Fibroblast of pulmonary artery (primary cell): ENCODE measurements at places on chromosomes 3 and 15.

- no peak for DNase-seq
Measured at GRCh38 chr3:182722907-182723306, 70.4 kb upstream of the ATP11B start.

DNA sequence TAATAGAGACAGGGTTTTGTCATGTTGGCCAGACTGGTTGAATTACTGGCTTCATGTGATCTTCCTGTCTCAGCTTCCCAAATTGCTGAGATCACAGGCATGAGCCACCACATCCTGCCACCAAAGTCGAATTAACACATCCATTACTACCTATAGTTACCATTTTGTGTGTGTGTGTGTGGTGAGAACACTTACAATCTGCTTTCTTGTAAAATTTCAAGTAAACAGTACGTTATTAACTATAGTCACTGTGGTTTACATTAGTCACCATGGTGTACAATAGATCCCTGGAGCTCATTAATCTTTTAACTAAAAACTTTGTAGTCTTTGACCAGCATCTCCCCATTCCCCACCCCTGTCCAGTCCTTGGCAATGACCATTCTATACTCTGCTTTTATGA is 270.0 kb downstream of the NAALADL2 start:
- peak; percentile 7 for DNase-seq

DNA sequence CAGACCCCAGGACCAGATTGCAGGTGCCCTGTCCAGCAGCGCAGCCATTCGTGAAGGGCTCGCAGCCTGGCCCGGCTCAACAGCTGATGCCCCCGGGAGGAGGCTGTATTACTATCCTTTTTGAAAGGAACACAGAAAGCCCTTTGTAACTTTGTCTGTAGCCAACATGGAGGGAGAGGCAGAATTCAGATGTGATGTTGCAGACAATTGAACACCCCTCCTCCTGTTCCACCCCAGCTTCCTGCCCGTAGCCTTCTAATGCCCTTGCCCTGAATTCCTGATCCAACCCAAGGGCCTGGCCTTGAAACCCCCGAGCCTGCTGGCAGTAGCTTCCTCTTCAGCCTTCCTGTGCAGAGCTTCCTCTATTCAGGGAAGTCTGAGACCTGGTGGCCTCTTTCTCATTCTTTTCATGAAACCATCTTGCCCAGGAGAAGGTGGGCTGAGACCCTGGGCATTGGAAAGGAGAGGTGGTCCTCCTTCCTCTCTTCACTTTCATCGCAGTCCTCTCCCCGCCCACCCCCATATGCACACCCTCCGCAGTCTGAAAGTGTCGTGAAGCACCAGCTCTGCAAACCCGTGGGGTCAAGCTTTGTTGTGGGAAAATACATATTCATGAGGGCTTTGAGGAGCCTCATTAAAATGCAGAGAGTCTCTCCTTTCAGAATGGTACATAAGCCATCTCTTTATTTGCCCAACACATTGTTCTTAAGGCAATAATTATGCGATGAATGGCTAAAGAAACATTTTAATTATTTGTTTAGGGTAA is 109.2 kb downstream of the APBA2 start:
- no peak for DNase-seq

GRCh38 chr3:19877656-19878055 is 56.4 kb downstream of the EFHB start:
- DNase-seq: no peak

GRCh38 chr3:140384028-140384771 is 293.7 kb upstream of the TRIM42 start:
- DNase-seq: no peak
